Kasumi-1 (cell line): ENCODE measurements at places on chromosomes 12 and 14.

DNA sequence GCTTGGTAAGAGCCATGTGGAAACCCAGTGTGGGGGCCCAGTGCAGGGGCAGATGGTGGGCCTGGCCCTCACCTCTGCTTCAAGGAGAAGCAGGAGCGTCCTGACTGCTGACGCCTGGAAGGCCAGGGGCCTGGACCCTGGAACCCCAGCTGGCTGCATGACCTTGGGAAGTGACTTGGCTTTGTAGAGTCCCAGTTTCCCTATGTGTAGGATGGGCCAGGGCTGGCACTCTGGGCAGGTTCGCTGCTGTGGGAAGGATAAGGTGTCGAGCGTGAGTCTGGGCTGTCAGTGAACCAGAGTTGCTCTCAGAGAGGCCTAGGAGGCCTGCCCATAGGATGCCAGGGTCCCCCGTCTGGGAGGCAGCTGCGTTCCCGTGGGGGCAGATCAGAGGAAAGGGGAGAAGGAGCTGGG is 43.2 kb downstream of the TRAFD1 start:
- DNase-seq, result no peak

DNA sequence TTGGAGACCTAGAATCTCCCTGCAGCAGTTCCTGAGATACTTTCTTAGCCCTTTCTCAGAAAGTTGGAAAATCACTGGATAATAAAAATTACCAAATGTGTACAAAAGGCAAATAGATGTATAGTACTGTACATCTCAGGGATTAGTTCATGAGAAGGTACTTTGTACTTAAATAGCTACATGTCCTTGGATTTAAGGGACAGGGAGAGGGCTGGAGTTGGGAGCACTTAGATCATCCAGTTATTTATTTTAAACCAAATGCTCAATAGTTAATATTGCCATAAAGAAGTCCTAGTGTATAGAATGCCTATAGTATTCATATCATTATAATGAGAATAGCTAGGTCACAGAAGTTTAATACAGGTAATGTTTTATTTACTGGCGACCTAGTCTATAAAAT is 13.4 kb downstream of the CDKN3 start:
- DNase-seq, result no peak

DNA sequence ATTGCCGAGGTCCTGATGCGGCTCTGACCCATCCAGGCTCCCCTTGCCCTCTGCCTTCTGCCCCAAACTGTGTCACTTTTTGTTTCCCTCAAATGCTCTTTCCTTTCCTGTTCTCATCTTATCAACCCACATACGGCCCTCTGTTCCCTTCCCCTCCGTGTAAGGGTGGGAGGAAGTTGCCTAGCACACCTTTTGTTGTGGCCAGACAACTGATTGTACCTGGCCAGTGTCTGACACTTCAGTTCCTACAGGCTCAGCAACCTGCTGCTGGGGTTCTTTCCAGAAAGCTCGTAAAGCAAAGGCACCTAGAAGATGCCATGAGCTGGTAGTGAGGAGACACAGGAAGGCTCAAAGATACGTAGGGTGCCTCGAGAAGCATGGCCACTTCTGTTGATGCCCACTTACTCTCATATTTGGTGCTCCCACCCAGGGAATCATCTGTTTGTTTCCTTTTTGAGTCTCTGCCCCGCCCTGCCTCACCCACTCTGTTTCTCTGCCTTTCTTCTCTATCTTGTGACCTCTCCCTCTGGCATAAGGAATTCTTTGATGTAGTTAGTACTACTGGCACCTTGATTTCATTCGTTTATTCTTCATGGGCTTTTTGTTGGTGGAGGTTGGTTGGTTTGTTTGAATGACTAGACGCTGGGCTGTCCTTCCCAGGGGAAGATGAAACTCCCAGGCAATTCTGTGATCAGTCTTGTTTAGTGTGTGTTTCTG is 152.4 kb upstream of the FKBP4 start:
- DNase-seq, result no peak

GRCh38 chr12:122860040-122860853 is 25.0 kb downstream of the HIP1R start:
- peak; percentile 57 for DNase-seq

GRCh38 chr12:6772331-6772695 is at the start of gene LAG3:
TSS of gene LAG3 (plus strand) at chr12:6772520. CDS start at chr12:6772853, 333 bp downstream.
- DNase-seq, result no peak

DNA sequence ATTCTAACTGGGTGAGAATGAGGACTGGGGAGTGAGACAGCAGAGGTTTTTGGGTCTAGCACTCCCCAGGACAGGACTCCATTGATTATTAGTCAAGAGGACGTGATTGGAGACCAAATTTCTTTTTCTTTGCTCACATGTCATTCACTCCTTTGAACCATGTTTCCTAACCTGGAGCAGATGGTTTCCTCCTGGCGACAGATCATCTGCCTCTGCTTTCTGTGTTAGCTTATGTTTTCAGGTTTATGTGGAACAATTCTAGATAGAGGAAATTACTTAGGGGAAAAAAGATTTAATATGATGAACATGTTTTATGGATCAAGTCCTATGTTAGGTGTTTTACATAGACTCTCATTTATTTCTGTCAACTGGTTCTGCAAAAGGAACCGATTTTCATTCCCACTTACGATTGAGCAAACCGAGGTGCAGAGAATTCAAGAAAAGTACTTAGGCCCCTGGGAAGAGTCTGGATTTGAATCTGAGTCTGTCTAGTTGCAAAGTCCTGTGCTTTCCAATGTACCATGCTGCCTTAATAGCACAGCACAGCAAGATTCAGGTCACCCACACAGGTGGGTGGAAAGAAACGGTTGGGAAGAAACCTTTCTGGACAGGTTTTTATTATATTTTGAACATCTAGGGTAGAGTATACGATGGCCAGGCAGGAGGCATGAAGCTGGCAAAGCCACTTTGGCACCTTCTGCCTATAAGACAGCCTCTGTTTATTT is 30.8 kb downstream of the SMOC1 start:
- DNase-seq, result no peak

GRCh38 chr12:45803111-45803510 is 73.6 kb downstream of the ARID2 start:
- no peak for DNase-seq

- no peak for DNase-seq
These were observed 19.0 kb downstream of the ADAM20 start for GRCh38 chr14:70515811-70516210.

DNA sequence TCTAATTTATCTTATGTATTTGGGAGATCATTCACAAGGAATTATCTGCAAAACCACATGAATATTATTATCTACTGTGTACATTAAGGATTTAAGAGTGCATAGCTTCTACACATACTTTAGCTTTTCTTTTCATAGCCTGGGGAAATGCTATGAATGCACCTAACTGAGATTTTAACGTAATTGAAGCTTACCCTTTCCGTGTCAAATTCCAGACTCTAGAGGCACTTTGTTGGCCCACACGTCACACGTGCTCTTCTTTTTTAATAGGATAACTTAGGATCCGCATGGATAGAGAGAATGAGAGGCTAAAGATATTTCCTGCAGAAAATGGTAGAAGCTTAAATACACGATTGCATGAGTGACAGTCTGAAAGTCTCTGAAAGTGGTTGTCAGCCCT is 481.1 kb downstream of the PCNX1 start:
- no peak for DNase-seq

DNA sequence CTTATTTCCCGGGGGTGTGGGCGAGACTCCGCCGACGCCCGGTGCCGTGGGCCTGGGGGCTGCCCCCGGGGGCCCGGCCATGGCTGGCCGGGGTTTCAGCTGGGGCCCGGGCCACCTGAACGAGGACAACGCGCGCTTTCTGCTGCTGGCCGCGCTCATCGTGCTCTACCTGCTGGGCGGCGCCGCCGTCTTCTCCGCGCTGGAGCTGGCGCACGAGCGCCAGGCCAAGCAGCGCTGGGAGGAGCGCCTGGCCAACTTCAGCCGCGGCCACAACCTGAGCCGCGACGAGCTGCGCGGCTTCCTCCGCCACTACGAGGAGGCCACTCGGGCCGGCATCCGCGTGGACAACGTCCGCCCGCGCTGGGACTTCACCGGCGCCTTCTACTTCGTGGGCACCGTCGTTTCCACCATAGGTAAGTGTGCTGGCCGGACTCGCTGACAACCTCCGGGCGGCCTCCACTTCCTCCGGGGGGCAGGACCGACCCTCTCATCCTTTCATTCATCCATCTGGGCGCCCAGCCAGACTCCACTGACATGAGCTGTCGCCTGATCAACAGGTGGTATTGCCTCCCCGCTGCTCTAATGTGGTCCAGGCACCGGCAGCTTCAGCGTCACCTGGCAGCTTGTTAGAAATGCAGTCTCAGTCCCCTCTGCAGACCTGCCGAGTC is 467 bp downstream of the KCNK13 start:
- DNase-seq, result no peak

DNA sequence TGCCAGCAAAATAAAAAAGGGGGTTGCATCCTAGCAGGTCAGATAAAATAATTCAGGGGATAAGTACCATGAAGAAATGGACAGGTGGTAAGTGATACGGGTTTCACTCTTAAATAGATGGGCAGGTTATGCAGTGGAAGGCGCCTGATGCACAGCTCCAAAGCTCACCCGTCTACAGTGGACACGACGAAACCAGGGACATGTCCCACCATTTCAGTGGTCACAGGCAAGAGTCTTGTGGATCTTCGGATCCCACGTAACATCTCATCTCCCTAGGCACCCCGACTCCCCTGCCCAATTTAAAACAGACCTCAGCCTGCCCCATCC is 60.5 kb downstream of the DDX51 start:
- no peak for DNase-seq

DNA sequence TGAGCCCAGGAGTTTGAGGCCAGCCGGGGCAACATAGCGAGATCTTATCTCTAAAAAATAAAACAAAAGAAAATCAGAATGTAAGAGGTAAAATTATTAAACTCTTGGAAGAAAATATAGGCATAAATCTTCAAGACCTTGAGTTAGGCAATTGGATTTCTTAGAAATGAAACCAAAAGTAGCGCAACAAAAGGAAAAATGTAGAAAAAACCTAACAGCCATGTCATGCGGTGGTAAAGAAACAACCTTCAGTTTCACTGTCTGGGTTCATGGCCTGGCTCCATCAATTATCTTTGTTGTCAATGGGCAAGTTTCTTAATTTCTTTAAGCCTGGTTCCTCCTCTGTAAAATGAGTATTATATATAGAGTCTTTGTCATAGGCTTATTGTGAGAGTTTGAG is 5.6 kb upstream of the GCH1 start:
- DNase-seq, result no peak

GRCh38 chr12:43585676-43586075 is 33.7 kb upstream of the ADAMTS20 start:
- no peak for DNase-seq
